ENCODE measurements at places on chromosomes 5 and 9. TPM values are rescaled to one million over a fixed set of nuclear protein-coding genes. Genes with fewer than 3 reads are reported as not detected.

The FYB1 gene
- total RNA-seq = 0.32 TPM

The WDR70 gene
- 37.6 TPM for total RNA-seq

The NMUR2 gene
- not detected for total RNA-seq

The CYLC2 gene
- total RNA-seq = not detected

The PCSK1 gene
- total RNA-seq = 4.4 TPM

The SH2D3C gene
- not detected for total RNA-seq

The ZNF367 gene
- 2.7 TPM for total RNA-seq

The FIBCD1 gene
- total RNA-seq = 2.8 TPM

The CCNI2 gene
- 0.12 TPM for total RNA-seq

The WHRN gene
- total RNA-seq = 12.8 TPM

The GABRA1 gene
- not detected for total RNA-seq

The SAXO1 gene
- total RNA-seq = not detected

The CBY3 gene
- total RNA-seq = not detected

The HNRNPK gene
- total RNA-seq = 951 TPM

The TMEM232 gene
- total RNA-seq = 3.1 TPM

The ZFP2 gene
- total RNA-seq = 0.54 TPM

The ANKRD31 gene
- 0.56 TPM for total RNA-seq

The SHOC1 gene
- 0.09 TPM for total RNA-seq

The MLANA gene
- not detected for total RNA-seq

The SPATA6L gene
- total RNA-seq = 5.5 TPM

The PCDHB12 gene
- 2.3 TPM for total RNA-seq

The CPEB4 gene
- 86.7 TPM for total RNA-seq

Measured in MCF 10A (cell line).